ENCODE measurements at places on chromosomes 11 and 22.

DNA sequence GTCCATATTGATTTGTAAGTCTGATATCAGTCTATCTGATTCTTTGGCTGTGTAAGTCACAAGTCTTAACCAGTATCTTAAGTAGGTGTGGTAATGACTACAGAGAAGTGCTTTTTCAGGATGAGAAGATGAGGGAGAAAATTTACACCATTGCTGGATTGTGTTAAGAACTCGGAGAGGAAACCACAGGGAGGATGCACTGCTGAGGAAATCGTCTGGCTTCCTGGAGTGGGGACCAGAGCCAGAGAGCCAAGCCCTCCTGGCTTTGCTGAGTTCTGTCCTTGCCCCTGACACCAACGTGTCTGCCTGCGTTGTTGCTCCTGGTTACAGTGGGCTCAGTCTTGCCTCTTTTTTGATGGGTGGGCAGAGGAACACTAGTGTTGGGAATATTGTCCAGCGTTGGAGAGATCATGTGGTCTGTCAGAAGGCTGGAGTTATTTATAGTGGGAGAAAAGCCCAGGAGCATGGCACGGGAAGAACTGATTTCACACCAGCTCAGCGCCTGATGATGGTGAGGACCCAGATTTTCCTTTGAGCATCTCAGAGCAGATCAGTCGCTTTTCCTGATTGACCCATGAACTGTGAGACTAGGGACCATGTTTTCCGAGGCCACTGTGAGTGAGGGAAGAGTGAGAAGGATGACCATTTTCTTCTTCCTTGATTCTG lies 29.6 kb downstream of the MARK2 start:
- DNase-seq: no peak

- DNase-seq: no peak
These were observed 708 bp downstream of the MAML2 start for GRCh38 chr11:96342014-96342960.

DNA sequence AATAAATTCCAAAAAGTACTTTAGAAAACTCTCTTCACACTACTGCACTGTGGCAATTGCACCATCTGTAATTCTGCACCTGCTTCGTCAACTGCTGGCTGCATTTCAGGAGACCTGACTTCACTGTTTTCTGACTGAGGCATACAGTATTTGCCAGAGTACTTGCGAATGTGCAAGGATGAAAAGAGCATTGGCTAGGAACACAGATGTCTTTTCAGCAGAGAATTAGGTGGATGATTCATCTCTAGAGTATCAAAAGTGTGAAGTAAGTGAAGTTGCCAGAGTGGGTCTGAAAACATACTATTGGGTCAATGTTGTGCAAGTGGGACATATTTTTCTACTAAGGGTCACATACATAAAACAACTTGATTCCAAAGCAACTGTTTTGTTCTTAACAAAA lies 427.5 kb upstream of the CCDC90B start:
- no peak for DNase-seq

GRCh38 chr22:25621986-25622385 lies 57.5 kb downstream of the GRK3 start:
- no peak for DNase-seq

DNA sequence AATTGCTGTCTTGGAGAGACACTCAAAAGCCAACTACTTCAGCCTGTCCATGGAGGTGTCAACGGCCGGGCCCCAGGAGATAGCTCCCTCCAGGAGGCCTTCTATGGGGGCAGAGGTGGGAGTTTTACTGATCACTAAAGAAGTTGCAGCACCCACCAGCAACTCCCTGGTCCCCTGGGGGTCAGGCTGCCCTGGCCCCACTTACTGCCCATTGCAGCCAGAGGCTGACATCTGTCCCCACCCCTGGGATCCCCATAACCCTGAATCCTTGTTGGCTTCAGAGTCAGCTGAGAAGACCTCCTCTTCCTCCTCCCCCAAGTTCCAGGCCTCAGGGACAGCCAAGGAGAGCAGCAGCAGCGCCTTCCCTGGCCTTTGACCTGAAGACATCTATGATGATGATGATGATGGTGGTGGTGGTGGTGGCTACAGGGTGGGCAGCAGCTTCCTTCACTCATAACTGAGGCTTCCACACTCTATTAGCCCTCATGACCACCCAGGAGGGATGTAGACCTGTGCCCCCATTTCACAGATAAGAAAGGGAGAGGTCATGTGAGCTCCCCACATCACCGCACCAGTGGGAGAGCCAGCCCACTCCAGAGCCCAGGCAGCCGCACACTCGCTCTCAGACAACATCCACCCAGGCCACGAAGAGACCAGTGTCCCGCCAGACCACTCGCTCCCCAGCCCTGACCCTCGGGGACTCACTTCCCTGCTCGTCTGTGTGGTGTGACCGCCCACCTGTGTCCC lies 43.8 kb upstream of the FGF3 start:
- no peak for DNase-seq

- DNase-seq: no peak
These were observed 48.0 kb downstream of the IGLL1 start for GRCh38 chr22:23531966-23532705.

DNA sequence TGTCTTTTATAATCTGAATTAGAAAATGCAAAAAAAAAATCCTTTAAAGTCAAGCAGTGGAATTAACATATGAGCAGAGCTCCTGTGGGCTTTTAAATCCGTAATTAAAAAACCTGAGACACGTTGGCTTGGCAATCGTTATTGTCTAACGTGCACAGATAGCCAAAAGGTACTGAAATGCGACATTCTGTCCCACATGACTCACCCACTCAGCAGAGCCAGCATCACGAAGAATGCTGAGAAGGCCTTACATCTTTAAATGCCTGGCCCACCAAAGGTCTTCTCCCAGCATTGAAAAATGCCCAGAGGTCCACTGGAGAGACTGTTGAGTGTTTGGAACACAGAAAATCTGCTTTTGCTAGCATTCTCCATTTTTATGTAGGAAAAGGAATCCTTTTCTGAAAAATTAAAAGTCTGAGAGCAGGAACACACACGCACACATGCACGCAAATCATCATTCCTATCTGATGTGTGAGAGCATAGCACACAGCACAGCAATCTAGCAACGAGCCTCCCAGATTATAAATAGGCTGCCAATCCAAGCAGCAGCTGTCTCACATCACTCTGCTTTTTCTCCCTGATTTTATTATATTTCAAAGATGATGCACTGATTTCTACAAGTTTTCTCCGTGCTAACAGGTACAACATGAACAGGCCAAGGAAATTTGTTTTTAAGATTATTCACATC lies 94.5 kb downstream of the PHF21A start:
- no peak for DNase-seq

DNA sequence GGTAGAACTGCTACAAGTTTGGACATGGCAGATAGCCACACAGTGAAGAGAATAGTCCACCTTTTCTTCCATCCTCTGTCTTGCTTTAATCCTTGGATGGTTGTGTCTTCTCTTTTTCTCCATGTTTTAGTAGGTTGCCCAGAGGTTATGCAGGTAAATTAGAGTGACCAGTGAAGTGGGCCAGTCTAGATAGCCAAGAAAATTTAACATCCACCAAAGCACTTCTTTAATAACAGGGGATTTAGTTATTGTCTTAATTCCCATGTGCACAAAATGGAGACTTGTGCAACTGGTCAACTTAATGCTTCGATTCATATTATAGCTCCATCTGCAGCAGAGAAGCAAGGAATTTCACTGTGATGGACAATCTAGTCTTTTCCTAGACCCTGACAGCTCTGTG lies 58.8 kb upstream of the RCN1 start:
- no peak for DNase-seq

- DNase-seq: no peak
These were observed 11.9 kb upstream of the ISX start for GRCh38 chr22:35054064-35054463.

- no peak for DNase-seq
These were observed 79.4 kb downstream of the ETS1 start for GRCh38 chr11:128507936-128508335.

- no peak for DNase-seq
These were observed 1.5 kb downstream of the IGSF9B start for GRCh38 chr11:133955081-133955891.

DNA sequence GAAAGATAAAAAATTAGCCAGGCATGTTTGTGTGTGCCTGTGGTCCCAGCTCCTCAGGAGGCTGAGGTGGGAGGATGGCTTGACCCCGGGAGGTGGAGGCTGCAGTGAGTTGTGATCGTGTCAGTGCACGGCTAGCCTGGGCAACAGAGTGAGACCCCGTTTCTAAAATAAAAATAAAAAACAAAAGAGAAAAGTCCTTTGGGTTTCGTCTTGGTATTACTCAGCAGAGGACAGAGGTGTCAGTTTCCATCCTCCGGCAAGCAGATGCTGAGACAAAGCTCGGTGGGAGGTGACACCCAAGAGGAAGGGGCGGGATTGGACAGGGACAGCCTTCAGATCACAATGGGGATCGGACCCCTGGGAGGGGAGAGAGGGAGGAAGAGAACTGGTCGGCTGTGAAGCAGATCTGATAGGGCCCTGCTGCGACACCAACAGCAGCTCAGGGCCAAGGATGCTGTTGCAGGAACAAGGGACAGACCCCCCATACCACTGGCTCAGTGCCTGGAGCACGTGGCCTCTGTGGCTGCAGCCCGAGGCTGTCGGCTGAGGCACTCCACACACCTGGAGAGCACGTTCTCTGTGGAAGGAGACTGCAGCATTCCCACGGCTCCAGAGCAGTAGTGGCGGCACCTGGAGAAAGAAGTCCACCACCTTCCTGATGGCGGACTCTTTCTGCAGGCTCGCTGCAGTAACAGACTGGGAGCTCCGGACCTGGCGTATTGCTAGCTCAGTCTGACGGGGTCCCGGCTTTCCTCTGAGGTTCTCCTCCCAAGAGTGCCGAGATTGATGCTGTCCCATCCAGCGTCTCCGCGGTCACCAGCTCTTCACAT lies 5.2 kb upstream of the BID start:
- no peak for DNase-seq

DNA sequence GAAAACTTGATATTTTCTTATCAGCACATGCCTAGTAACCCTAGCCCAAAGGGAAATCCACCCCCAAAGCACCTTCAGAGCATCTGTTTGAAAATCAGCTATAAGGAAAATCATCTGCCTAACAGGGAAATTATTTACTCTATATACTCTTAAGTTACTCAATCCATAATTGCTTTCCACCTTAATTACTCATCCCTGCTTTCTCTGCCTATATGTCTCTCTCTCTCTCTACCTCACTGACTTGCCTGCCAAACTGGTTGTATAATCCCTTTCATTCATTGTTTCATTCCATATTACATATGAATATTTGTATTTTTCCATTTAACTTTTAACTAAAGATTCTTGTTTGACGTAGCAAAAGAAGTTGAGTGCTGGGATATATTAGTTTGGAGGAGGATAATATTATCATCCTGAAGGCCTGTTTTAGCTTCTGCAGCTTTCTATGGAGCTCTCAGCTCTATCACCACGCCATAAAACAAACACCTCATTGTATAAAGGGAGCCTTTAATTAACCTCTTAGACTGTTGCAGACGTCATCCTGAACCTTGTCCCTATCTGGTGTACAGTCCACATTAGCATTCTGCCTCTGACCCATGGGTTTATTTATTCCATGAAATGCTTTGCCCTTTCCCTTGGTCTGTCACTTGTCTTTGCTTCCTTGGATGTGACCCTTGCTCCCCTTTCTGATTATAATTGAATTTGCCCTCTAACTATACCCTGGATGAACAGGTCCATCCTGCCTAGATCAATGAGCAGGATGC lies 98.9 kb downstream of the INSC start:
- DNase-seq: no peak

DNA sequence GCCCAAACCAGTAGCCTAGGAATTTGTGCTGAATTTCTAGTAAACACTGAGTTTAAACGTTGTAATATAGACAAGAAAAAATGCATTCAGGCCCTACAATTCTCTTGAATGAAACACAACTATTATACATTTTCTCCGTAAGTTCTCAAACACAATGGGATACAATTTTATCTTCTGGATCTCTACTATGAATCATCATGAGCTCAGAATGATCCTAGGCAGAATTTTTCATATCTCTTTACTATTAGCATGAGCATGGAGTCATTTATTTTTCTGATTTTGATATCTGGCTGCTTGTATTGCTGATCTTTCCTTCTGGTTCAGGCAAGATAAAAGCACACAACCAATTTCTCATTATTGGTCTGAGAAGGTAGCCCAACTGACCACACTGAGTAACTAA lies 1123.4 kb upstream of the RAG2 start:
- no peak for DNase-seq

DNA sequence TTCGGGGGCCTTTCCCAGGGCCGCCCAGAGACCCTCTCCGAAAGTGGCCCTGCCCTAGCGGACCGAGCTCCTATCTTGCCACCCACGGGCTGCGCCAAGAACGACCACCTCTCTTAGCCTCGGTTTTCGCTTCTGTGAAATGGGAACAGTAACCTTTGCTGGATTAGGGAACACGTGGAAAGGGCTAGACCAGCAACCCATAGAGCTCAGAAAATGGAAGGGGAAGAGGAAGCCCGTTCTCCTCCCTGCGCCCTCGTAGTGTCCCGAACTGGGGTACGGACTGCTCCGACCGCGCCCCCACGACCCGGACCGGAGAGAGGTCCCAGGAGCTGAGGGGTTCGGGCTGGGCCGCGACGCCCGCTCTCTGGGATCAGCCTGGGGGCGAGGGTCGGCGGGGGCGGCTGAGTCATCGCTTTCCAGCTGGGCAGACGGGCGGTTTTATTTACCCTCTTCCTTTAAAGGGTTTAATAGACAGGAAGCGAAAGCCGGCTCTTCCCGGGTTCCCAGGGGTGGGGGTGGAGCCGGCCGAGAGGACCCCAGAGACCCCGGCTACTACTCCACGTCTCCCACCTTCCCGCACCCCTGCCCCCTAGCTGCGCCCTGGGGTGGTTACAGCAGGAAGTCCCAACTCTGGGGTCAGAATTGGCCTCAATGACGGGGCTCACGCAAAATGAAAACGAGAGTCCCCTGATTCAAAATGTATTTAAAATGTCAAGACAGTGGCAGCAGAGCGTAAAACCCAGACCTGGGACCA lies 907 bp upstream of the PHLDA2 start:
- peak; percentile 65 for DNase-seq

- no peak for DNase-seq
These were observed 106.0 kb upstream of the ISX start for GRCh38 chr22:34960005-34960404.

GRCh38 chr22:40237241-40237640 lies 59.5 kb downstream of the TNRC6B start:
- DNase-seq: no peak

DNA sequence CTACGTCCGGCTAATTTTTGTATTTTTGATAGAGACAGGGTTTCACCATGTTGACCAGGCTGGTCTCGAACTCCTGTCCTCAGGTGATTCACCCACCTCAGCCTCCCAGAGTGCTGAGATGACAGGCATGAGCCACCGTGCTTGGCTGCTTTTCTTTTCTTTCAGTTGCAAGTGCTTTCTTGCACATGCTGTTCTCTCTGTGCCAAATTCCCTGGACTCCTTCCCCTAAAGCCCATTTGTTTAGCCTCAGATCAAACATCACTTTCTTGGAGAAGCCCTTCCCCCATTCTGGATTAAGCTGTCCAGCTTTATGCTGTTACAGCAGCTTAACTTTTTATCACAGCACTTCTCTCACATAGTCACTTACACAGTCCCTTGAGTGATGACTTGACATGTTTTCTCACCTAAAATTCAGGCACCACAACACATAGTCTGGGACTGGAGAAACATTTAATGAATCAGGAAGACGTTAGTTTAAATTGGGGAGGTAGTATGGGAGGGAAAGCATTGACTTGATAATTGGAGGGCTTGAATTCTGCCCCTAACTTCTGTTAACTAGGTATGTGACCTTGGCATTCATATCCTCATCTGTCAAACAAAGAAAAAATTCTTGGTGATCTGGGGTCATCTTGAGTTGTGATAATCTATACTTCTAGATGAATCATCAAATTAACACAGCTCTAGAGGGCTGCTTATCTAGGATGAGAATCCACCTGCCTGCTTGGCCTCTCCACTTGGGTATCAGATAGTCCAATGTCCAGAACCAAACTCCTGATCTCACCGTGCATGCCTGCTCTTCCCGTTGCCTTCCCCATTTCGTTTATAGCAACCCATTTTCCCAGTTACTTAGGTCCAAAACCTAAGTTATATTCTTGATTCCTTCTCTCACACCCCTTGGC lies 18.4 kb downstream of the ACO2 start:
- no peak for DNase-seq
